ENCODE measurements at places on chromosomes 6 and 20.

- no peak for DNase-seq
These were observed 36.5 kb upstream of the MPC1 start for GRCh38 chr6:166419286-166419685.

DNA sequence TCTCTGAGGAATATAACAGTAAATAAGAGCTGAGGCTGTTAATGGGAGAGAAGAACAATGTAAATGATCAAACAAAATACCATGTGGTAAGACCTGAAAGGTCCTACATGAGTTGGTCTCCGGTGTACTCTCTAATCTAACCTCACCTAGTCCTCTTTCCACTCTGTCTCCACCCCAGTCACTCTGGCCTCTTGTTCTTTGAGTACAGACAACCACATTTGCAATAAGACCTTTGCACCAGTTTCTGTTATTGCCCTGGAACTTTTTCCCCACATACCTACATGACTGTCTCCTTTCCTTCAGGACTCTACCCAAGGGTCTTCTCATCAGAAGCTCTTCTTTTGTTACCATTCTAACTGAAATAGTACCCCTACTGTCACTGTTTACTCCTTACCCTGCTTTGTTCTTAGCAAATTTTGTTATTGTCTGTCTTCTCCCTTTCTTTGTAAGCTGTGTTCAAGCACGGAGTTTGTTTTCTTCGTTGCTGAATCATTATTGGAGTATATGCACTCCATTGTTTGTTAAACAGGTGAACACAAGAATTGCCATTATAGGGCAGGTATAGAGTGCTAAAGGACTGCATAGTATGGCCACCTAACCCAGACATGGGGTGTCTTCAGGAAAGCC, 37.3 kb downstream of the MAPK14 start:
- DNase-seq: no peak

DNA sequence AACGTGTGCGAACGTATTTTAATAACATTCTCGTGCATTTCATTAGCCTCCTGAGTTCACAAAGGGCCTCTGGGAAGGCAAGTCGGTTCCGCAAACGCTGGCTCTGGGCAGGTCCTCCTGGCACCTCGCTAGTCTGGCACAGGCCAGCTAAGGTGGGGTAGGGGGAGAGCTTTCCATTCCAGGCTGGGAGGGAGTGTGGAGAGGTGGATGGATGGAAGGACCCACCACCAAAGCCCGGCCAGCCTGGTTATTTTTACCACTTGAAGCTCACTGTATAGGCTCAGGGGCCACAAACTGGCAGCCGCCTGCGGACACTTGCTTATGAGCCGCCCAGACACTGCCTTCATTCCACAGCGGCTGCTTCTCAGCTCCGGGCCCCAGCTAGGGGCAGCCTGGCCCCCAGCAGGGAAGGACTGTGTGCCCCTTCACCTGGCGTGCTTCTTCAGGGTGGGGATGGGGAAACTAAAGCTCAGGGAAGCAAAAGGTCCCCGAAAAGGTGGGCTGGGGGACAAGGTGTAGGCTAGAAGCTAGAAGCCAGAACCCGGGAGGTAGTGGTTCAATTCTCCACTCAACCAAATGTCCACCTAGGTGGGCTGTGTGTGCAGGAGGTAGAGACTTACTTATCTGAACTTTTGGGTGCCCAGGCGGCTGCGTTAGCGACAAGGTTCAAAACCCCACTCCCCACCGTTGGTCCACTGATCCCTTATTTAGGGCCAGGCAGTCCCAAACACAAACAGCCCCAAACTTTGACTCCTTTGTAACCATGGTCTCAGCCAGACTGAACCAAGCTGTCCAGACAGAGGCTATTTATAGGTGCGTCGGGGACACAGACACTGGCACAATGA, 1.7 kb downstream of the PMEPA1 start:
- DNase-seq: no peak

GRCh38 chr6:7136859-7137334, 29.1 kb downstream of the RREB1 start:
- no peak for DNase-seq

GRCh38 chr20:43209831-43210230, 20.1 kb upstream of the PTPRT start:
- no peak for DNase-seq

DNA sequence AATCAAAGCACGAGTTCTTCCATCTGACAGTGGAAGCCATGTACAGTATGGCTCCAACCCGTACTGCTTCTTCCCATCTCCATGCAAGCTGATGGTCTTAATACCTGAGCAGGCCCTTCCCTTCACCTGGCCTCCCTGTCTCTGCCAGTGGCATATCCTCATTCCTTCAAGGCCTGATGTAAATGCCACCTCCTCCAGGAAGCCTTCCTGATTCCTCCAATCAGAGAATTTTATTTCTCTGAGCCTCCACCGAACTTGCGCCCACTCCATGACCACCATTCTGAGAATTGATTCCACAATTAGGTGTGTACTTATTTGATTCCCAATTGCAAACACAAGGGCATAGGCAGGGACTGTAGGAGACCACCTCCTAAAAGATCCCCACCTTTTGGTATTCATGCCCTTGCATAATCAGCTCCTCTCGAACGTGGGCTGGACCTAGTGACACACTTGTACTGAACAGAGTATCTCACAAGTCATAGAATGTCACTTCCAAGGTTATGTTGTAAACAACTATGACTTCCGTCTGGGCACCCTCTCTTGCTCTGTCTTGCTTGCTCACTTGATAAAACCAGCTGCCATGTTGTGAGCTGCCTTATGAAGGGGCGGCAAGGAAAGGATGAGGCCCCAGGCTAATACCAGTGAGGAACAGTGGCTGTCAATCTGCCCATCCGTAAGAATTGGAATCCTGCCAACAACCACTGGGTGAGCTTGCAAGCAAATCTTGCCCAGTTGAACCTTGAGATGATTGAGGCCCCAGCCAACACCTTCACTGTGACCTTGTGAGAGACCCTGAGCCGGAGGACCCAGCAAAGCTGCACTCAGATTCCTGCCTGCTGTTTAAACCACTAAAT, 38.8 kb downstream of the CPNE5 start:
- DNase-seq: no peak

GRCh38 chr20:62918147-62918546, 8.2 kb downstream of the DIDO1 start:
- DNase-seq: no peak

GRCh38 chr20:59019217-59019616, at the start of gene TUBB1:
Gene TUBB1 (plus strand): TSS chr20:59019429. CDS start chr20:59019523, 94 bp downstream.
- no peak for DNase-seq

GRCh38 chr20:45998337-45998736, 10.4 kb upstream of the MMP9 start:
- DNase-seq: no peak

GRCh38 chr6:30935018-30935417, 3.0 kb upstream of the SFTA2 start:
- no peak for DNase-seq
